ENCODE measurements at places on chromosomes 1 and 21.

DNA sequence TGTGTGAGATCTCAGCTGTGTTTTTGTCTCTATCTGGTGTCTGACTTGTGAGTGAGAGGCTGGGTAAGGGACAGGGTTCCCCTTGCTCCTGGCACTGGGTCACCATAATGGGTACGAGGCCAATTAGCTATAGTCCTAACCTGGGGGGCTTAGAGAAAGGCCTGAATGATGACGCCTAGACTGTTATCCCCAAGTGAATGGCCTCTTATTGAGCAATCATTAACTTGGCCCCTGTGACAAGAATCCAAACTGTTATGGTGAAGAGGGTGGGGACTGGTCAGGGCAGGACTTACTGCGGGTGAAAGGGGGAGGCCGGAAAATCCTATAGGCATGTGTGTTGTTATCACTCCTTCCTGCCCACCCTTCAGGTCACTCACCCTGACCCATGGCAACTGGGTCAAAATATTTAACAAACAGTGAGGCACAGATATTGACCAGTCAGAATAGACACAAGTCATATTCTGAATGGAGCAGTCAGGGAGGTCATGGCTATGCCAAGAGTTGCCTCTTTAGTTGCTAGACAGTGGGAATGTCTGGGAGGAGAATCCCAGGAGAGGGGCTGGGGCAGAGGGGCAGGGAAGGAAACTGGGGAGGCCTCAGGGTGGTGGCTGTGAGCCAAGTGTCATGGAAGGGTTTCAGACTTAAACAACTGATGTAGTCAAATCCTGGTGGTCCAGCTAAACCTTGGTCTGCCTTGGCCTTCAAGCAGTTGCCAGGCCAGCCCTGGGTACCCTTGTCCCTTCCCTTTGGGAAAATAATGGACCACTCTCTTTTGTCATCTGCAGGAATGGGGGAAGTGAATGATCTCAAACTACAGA is 3.2 kb downstream of the NR0B2 start:
- no peak for DNase-seq

- no peak for DNase-seq
Observed at GRCh38 chr1:31639543-31639942, 5.1 kb downstream of the PEF1 start.

GRCh38 chr1:27885621-27886352 is 13.4 kb downstream of the THEMIS2 start:
- no peak for DNase-seq

- DNase-seq = no peak
Observed at GRCh38 chr1:32353886-32354570, 8.3 kb downstream of the FAM229A start.

DNA sequence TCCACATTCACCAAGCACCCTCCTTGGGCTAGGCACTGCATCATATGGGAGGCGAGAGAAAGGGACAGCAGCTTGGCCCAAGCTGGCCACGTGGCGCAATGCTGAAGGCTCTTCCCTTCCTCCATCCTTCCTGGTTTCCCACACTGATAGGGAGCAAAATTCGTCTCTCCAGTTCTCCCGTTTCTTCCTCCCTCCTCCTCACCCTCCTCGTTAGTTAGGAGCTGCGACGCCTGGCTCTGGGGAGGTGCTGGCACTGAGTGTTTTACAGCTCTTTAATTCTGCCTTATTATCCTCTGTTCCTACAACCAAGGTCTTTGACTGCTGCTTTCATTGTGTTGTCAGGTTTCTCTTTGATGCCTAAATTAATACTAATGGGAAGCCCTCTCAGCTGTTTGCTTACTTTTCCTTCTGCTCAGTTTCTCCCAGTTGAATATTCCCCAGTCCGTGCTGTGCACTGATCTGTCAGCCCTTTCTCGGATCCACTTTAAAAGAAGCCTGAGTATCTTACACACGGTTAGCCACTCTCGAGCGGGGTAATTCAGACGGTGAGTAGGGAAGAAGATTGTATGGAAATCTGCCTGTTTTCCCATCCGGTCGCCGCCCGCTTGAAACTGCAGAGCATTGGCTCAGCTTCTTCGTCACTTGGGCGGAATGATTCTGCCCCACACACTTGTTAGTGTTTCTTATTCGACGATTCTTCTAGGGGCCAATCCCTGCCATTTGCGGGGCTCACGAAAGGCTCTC is 56.2 kb upstream of the SMYD2 start:
- DNase-seq = no peak

DNA sequence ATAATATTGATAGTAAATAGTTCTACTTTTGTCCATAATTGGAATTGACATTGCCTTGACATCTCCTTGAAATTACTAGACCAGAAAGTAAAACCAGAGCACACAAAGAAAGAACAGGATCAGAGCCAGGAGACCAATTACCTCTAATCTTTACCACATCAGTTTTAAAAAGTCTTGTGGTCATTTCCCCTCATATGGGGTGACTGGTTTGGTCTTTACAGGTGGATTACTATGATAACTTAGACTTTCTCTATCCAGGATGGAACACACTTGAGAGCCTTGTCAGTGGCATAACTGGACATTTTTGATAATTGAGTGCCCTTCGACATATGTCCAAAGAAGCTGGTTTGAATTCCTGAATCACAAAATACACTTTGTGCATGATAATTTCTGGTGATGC is 1148.1 kb upstream of the NCAM2 start:
- no peak for DNase-seq

DNA sequence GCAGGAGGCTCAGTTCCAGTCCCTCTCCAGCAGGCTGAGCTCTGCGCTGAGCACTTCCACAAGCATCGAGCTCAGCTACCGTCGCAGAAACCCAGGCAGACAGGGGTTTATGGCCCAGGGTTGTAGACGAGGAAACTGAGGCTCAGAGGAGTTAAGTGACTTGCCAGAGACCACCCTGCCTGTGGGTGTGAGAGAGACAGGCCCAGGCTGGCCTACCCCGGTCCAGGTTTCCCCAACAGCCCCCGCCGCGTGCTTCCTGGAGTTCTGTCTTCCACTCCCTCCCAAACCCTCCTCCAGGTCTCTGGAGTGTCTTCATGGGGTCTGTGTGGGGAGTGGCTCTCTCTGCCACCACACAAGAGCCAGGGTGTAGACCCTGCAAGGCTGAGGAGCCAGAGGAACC is 615.9 kb downstream of the PTPRU start:
- no peak for DNase-seq

DNA sequence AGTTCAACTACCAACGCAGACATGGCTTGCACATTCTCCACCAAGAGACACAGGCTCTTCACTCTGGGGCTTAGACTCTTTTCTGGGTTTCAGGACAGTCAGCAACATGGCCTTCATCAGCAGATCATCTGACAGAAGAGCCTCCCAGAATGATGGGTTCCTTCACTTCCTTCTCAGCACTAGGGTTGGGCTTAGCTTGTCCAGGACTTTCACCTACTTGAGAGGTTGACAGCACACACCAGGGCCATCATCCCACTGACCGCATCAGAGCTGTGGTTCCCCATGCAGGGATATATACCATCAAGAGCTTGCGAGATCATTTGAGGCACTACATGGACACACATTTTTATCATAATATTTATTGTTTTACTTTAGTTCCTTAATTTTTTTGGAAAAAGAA is 10.4 kb upstream of the NCF2 start:
- no peak for DNase-seq

DNA sequence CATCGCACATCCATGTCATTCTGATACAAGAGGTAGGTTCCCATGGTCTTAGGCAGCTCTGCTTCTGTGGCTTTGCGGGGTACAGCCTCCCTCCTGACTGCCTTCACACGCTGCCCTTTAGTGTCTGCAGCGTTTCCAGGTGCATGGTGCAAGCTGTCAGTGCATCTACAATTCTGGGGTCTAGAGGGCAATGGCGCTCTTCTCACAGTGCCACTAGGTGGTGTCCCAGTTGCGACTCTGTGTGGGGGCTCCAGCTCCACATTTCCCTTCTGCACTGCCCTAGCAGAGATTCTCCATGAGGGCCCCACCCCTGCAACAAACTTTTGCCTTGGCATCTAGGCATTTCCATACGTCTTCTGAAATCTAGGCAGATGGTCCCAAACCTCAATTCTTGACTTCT is 138.2 kb upstream of the BRINP3 start:
- no peak for DNase-seq

DNA sequence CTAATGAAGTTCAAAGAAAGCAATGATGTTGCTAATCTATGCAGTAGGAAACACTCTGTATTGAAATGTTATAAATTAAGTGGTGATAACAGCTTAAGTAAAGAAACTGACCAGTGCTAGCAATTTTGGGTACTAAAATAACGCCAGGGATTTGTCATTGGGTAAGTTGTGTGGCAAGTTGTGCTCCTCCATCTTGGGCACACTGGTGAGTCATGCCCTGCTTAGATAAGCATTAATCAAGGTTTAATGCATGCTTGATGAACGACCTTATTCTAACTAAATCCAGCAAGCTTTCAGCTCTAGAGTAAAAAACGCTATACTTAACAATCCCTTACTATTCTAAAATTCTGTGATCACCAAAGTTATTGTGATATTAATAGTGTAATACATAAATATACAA is 25.2 kb downstream of the VAMP4 start:
- DNase-seq = no peak

- no peak for DNase-seq
Observed at GRCh38 chr1:24275104-24275410, 44.1 kb upstream of the GRHL3 start.

GRCh38 chr1:220575718-220576497 is 48.0 kb downstream of the MARK1 start:
- DNase-seq = no peak

DNA sequence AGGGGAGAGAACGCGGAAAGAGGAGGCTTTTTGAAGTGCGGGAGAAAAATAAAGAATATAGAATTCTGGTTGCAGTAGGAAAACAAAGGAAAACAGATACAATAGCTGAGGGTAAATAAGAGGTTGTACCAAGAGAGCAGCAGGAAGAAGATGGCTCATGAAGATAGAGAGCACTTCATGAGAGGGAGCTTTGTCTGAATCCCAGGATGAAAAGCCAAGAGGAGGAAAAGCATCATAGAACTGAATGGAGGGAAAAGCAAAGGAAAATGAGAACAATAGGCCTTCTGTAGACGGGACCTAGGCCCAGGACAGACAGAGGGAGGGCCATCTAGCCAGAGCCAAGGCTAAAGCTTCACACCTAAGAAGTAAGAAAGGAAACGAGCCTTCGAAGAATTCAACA is 49.5 kb downstream of the ATP6V1G3 start:
- DNase-seq = no peak

GRCh38 chr1:12547586-12548225 is 70.3 kb downstream of the DHRS3 start:
- no peak for DNase-seq

DNA sequence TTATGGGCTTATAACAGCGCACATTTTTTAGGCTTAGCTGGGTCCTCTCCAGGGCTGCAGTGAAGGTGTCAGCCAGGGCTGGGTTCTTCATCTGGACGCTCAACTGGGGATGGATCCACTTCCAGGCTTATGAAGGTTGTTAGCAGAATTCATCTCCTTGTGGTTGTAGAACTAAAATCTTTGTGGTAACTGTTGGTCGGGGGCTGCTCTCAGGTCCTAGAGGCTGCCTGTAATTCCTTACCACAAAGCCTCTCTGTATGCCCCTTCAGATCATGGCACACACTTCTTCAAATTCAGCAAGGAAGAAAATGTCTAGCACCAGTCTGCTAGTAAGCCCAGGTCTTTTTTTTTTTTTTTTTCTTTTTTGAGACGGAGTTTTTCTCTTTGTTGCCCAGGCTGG is 40.9 kb upstream of the EPS8L3 start:
- no peak for DNase-seq

GRCh38 chr1:191320062-191320461 is 838.2 kb upstream of the RGS18 start:
- no peak for DNase-seq

Measured in amniotic stem cell (primary cell).